RWPE2 (cell line): ENCODE measurements at places on chromosomes 3 and 15.

GRCh38 chr3:36257158-36257852, 123.0 kb upstream of the STAC start:
- DNase-seq: no peak
- no peaks in the 10 kb centered on the region for H3K4me1 ChIP-seq
- no peaks in the 10 kb centered on the region for H3K27me3 ChIP-seq
- H3K27ac ChIP-seq: no peak overlapping the region
- H3K4me3 ChIP-seq: no peak overlapping the region

GRCh38 chr3:66239513-66240123, 18.8 kb downstream of the SLC25A26 start:
- DNase-seq: no peak
- no peaks in the 10 kb centered on the region for H3K4me1 ChIP-seq
- no peak overlapping the region for H3K4me3 ChIP-seq
- no peak overlapping the region for H3K27ac ChIP-seq

GRCh38 chr15:60363903-60364611, 33.7 kb downstream of the ANXA2 start:
- H3K27me3 ChIP-seq: no peaks in the 10 kb centered on the region
- no peak overlapping the region for H3K4me3 ChIP-seq
- DNase-seq: no peak
- peaks cover 40% of the 10 kb centered on the region for H3K4me1 ChIP-seq
- peaks cover 76% of the 10 kb centered on the region for H3K36me3 ChIP-seq

DNA sequence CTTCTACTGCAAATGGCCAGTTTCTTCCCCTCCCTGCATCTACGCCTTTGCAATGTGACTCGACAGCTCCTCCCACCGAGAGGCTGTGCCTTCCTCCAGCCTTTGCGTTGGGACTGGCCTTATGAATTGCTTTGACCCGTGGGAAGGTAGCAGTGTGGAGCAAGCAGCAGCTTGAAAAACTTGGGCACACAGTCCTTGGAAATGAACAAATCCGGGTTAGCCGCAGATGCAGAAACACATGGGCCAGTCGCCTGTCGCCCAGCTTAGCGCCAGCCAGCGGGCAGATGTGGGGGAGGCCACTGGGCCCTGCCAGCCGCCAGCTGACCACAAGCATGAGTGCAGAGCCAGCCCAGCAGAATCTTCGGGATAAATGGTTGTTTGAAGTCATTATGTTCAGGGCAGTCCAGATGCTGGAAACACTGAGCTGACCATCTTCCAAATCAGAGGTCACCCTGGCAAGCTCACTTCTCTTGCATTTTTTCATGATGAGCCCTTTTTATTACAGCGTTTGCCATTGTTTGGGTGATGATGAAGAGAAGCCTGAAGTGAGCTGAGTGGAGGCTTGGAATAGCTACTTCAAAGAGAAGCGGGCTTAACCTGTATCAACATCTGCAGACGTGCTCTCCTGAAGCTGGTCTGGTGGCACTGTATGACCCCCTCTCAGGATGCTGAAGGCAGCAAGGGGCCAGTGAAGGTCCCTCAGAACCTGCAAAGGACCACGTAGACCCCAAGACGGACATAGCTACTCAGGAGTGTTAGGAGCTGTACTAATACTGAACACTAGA, 9.8 kb downstream of the SELENOS start:
- DNase-seq: no peak
- no peak overlapping the region for H3K27ac ChIP-seq
- no peaks in the 10 kb centered on the region for H3K27me3 ChIP-seq
- H3K36me3 ChIP-seq: peaks cover 28% of the 10 kb centered on the region
- H3K4me3 ChIP-seq: no peak overlapping the region
- no peaks in the 10 kb centered on the region for H3K4me1 ChIP-seq

DNA sequence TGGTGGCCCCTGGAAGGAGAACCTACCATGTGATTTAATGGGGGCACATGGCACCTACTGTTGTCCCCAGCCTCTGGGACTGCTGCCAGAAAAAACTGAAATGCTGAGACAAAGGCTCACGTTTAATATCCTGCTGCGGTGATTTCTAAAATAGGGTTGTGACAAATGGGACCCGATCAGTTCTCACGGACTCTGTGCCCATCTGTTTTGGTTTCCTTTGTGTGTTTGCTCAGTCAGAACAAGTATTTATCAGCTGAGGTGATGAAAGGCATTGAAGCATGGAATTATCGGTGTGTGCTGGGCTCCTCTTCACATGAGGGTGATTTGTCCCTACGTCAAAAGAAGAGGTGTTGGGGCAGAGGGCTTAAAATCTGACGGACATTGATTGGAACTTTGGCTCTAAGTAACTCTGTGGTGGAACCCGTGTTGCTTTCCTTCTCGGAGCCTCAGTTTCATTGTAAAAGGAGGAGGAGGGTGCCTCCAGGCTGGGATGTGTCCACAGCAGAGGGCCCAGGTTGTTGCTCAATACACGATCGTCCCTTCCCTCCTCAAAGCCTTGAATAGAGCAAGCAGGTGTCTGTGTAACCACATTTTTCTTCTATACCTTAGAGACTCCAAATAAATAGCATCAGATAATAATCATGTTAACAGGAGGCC, 283.3 kb upstream of the RGMA start:
- H3K27me3 ChIP-seq: peaks cover 6% of the 10 kb centered on the region
- no peak overlapping the region for H3K4me3 ChIP-seq
- H3K4me1 ChIP-seq: no peaks in the 10 kb centered on the region

DNA sequence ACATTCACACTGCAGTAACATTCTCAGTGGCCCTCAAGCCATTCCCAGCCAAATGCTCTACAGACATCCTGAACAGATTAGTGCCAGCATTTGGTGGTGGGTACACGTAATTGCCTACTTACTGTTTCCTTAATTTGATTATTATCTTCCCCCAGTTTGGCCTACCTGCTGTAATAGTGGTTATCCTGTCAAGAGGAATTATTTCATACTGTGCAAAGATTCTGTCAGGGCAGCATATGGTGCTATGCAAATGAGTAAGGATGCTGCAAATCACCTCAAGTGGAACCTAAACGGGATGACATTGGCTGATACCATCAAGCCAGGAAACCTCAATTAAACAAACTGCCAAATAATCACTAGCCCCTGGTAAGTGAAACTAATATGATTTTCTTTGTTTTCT, 88.7 kb downstream of the SEMA6D start:
- no peak for DNase-seq
- H3K27ac ChIP-seq: no peak overlapping the region
- H3K36me3 ChIP-seq: no peaks in the 10 kb centered on the region
- peaks cover 20% of the 10 kb centered on the region for H3K4me1 ChIP-seq

GRCh38 chr3:45337839-45338470, 50.4 kb upstream of the LARS2 start:
- H3K27ac ChIP-seq: no peak overlapping the region
- no peak overlapping the region for H3K4me3 ChIP-seq
- H3K4me1 ChIP-seq: no peaks in the 10 kb centered on the region
- no peaks in the 10 kb centered on the region for H3K36me3 ChIP-seq
- peaks cover 3% of the 10 kb centered on the region for H3K27me3 ChIP-seq

- H3K4me3 ChIP-seq: no peak overlapping the region
- no peak for DNase-seq
- H3K27ac ChIP-seq: no peak overlapping the region
- no peaks in the 10 kb centered on the region for H3K27me3 ChIP-seq
Observed at GRCh38 chr3:89950772-89951171, 843.4 kb downstream of the EPHA3 start.

- H3K4me3 ChIP-seq: no peak overlapping the region
- H3K36me3 ChIP-seq: no peaks in the 10 kb centered on the region
- no peaks in the 10 kb centered on the region for H3K27me3 ChIP-seq
- H3K4me1 ChIP-seq: no peaks in the 10 kb centered on the region
- H3K27ac ChIP-seq: no peak overlapping the region
Observed at GRCh38 chr3:99509224-99509623, 129.2 kb upstream of the COL8A1 start.

- DNase-seq: no peak
- no peaks in the 10 kb centered on the region for H3K27me3 ChIP-seq
- no peaks in the 10 kb centered on the region for H3K4me1 ChIP-seq
- H3K27ac ChIP-seq: no peak overlapping the region
Observed at GRCh38 chr3:643376-643775, 446.8 kb downstream of the CHL1 start.

GRCh38 chr15:69608661-69609060, 156.0 kb downstream of the RPLP1 start:
- H3K36me3 ChIP-seq: no peaks in the 10 kb centered on the region
- no peaks in the 10 kb centered on the region for H3K4me1 ChIP-seq
- no peak for DNase-seq

DNA sequence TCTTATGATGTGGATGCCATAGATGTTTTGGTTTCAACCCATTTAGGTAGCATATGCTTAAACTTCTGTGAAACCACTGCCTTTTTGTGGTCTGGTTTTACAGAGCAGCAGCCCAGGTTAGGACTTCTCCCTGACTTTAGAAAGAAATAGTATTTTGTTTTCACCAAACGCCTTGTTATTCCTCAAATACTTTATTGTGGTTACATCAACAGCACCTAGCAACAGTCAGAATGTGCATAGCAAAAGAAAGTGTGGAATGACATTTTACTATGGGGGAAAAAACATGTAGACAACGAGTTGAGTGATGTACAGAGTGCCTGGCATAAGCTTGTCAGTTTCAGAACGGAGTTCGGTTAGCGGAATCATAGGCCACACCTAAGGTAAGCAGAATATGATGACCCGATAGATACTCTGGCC, 159.2 kb downstream of the TPRG1 start:
- H3K4me1 ChIP-seq: peaks cover 3% of the 10 kb centered on the region
- H3K36me3 ChIP-seq: no peaks in the 10 kb centered on the region
- no peak overlapping the region for H3K4me3 ChIP-seq

GRCh38 chr3:193903966-193904365, 232.0 kb upstream of the HES1 start:
- H3K27me3 ChIP-seq: no peaks in the 10 kb centered on the region
- no peak overlapping the region for H3K27ac ChIP-seq
- H3K4me3 ChIP-seq: no peak overlapping the region
- no peak for DNase-seq

DNA sequence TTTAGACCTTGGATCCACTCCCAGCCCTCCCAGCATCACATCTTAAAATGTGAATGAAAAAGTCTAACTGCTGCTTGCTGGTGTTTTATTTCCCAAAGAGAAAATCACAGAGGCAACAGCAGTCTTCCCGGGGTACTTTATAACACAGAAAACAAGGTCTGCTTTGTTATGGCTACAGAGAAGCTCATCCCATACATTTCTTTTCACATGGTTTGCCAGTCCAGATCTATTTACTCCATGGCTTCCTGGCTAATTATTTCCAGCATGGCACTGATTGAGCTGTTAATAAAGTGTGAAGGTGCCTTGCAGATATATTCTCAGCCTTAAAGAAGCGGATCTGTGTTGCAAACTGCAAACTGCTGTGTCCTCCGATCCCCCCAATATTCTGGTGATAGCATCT, 466.1 kb upstream of the CFAP20DC start:
- H3K27ac ChIP-seq: no peak overlapping the region
- H3K4me1 ChIP-seq: no peaks in the 10 kb centered on the region
- DNase-seq: no peak
- no peak overlapping the region for H3K4me3 ChIP-seq
- no peaks in the 10 kb centered on the region for H3K27me3 ChIP-seq
- H3K36me3 ChIP-seq: no peaks in the 10 kb centered on the region

GRCh38 chr3:132553826-132554225, 43.2 kb upstream of the ACKR4 start:
- peaks cover 9% of the 10 kb centered on the region for H3K4me1 ChIP-seq
- no peaks in the 10 kb centered on the region for H3K36me3 ChIP-seq
- no peak overlapping the region for H3K4me3 ChIP-seq
- DNase-seq: no peak
- no peaks in the 10 kb centered on the region for H3K27me3 ChIP-seq

- no peaks in the 10 kb centered on the region for H3K36me3 ChIP-seq
- no peak for DNase-seq
- no peak overlapping the region for H3K4me3 ChIP-seq
Observed at GRCh38 chr3:101069901-101070798, 76.9 kb upstream of the ABI3BP start.

DNA sequence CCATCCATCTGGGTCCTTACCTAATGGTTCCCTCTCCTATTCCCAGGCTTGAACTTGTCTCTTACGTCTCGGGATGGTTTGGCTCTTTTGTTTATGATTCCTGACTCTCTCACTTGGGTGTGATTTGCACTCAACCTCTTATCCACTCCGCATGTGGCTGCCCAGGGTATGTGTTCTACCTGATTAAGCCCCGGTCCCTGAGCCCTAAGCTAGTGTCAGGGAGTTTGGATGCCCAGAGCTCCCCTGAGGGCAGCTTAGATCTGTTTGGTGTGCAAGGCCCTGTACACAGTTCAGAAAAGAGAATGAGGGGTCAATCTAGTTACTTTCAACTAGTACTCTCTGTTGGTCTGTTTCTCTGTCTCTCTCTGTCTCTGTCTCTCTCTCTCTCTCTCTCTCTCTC, 15.9 kb upstream of the STARD5 start:
- H3K4me1 ChIP-seq: peaks cover 20% of the 10 kb centered on the region
- no peaks in the 10 kb centered on the region for H3K27me3 ChIP-seq
- H3K4me3 ChIP-seq: no peak overlapping the region
- no peak for DNase-seq
- H3K27ac ChIP-seq: no peak overlapping the region
- H3K36me3 ChIP-seq: no peaks in the 10 kb centered on the region

DNA sequence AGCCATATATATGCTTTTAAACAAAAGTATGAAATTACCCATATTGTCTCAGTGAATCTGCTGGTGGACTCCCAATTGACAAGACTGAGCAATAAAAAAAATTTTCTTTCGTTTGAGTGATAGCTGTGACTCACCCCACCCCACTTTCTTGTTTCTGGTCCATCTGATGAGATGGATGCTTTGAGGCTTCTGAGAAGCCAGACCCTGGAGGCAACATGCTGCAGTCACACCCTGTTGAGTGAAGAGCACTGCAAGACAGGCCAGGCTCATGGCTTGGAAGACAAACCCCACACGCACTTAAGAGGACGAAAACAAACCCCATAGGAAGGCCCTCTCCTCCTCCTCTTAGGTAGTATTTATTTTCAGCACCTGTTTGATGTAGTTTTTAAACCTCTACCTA, 276.0 kb upstream of the TTC14 start:
- H3K27ac ChIP-seq: no peak overlapping the region
- H3K4me1 ChIP-seq: no peaks in the 10 kb centered on the region
- H3K36me3 ChIP-seq: no peaks in the 10 kb centered on the region

DNA sequence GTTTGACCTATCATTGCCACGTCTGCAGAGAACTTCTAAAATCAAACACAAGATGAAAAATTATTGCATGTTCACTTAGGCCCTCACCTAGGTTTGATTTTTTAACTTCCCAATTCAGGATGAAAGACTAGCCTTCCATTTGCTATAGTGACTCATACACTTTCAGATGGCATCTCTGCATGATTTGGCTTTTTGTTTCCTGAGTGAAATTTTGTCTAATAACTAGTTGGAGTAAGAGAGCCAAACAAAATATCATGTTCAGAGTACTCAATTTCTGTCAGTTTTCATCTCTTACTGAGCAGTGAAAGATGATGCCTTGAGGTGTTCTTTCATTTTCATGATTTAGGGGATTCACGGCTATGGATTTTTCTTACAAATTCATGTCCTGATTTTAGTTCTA, 122.9 kb downstream of the NSUN3 start:
- H3K4me3 ChIP-seq: no peak overlapping the region
- peaks cover 11% of the 10 kb centered on the region for H3K4me1 ChIP-seq
- no peaks in the 10 kb centered on the region for H3K36me3 ChIP-seq
- no peak for DNase-seq
